ENCODE measurements at places on chromosomes 1 and 21. TPM values are rescaled to one million over a fixed set of nuclear protein-coding genes. Genes with fewer than 3 reads are reported as not detected.
A peak's percentile ranks its signal among the peaks of the same experiment; 100 is the strongest.

- H3K27ac ChIP-seq = no peak overlapping the region
- no peaks in the 10 kb centered on the region for H3K4me1 ChIP-seq
- peaks cover 86% of the 10 kb centered on the region for H3K36me3 ChIP-seq
- no peak for DNase-seq
These were observed 88.9 kb downstream of the UBR4 start for GRCh38 chr1:19121192-19121591.

DNA sequence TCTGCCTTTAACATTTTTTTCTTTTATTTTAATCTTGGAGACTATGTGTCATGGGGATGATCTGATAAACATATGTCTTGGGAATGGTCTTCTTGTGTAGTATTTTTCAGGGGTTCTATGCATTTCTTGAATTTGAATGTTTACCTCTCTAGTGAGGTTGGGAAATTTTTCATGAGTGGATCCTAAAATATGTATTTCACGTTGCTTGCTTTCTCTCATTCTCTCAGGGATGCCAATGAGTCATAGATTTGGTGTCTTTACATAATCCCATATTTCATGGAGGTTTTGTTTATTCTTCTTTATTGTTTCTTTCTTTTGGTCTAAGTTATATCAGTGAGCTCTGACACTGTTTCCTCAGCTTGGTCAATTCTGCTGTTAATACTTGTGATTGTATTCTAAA, 1237.2 kb downstream of the PLA2G4A start:
- no peaks in the 10 kb centered on the region for H3K4me1 ChIP-seq
- H3K27me3 ChIP-seq = no peaks in the 10 kb centered on the region
- DNase-seq = peak; percentile 74
- no peak overlapping the region for H3K4me3 ChIP-seq
- H3K27ac ChIP-seq = no peak overlapping the region

GRCh38 chr1:202085682-202086373, 36.9 kb upstream of the GPR37L1 start:
- no peak overlapping the region for H3K4me3 ChIP-seq
- no peak overlapping the region for H3K27ac ChIP-seq
- DNase-seq = peak; percentile 35
- peaks cover 18% of the 10 kb centered on the region for H3K27me3 ChIP-seq
- no peaks in the 10 kb centered on the region for H3K36me3 ChIP-seq

GRCh38 chr1:225539575-225539974, 111.7 kb upstream of the LBR start:
- no peak for DNase-seq
- H3K4me3 ChIP-seq = no peak overlapping the region
- no peaks in the 10 kb centered on the region for H3K36me3 ChIP-seq
- no peaks in the 10 kb centered on the region for H3K27me3 ChIP-seq

GRCh38 chr1:229204921-229205777, 65.8 kb upstream of the RAB4A start:
- peaks cover 24% of the 10 kb centered on the region for H3K4me1 ChIP-seq
- H3K27ac ChIP-seq = peak overlapping the region; percentile 59
- no peak overlapping the region for H3K4me3 ChIP-seq
- H3K36me3 ChIP-seq = no peaks in the 10 kb centered on the region
- DNase-seq = peak; percentile 82

DNA sequence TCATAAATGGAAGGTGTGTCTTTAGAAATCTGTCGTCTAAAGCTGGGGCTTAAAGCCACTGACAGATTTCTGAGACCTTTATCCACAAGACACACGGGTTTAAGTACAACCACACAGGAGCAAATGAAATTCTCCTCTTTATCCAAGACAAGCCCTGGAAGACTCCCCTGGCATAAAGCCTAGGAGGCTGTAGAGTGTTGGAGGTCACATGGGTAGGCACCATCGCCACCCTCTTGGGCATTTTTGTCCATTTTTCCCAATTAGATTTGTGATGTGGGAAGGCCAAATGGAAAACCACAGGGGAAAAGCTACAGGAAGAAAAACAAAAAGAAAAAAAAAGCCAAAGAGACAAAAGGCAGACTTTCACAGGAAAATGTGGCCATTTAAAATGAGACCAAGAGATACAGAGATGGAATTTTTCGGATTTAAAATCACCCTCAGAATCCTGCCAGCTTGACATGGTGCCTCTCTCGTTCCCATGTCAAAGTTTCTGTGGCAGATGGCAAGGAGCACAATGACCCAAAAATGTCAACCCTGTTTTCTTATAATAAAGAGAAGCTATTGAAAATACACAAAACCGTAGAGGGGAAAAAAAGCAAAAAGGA, 91.9 kb downstream of the PLD5 start:
- H3K27me3 ChIP-seq = no peaks in the 10 kb centered on the region
- H3K4me1 ChIP-seq = no peaks in the 10 kb centered on the region
- H3K27ac ChIP-seq = no peak overlapping the region
- no peaks in the 10 kb centered on the region for H3K36me3 ChIP-seq
- no peak for DNase-seq

The IRF6 gene
- 2.9 TPM for total RNA-seq

GRCh38 chr1:117636637-117637425, 31.0 kb downstream of the TENT5C start:
- H3K4me1 ChIP-seq = peaks cover 2% of the 10 kb centered on the region
- H3K36me3 ChIP-seq = no peaks in the 10 kb centered on the region
- H3K27ac ChIP-seq = no peak overlapping the region
- no peaks in the 10 kb centered on the region for H3K27me3 ChIP-seq

GRCh38 chr1:222286011-222286410, 261.9 kb downstream of the HHIPL2 start:
- no peaks in the 10 kb centered on the region for H3K36me3 ChIP-seq
- peaks cover 19% of the 10 kb centered on the region for H3K4me1 ChIP-seq
- no peak overlapping the region for H3K4me3 ChIP-seq
- no peaks in the 10 kb centered on the region for H3K27me3 ChIP-seq

GRCh38 chr1:22317231-22317919, 134.3 kb upstream of the ZBTB40 start:
- H3K4me3 ChIP-seq = no peak overlapping the region
- H3K4me1 ChIP-seq = no peaks in the 10 kb centered on the region
- no peaks in the 10 kb centered on the region for H3K36me3 ChIP-seq
- DNase-seq = no peak
- peaks cover 65% of the 10 kb centered on the region for H3K27me3 ChIP-seq

The KRTAP19-5 gene
- total RNA-seq = not detected

GRCh38 chr1:76433526-76433925, 359.0 kb downstream of the ST6GALNAC3 start:
- H3K27ac ChIP-seq = no peak overlapping the region
- H3K4me3 ChIP-seq = no peak overlapping the region
- H3K4me1 ChIP-seq = no peaks in the 10 kb centered on the region
- no peaks in the 10 kb centered on the region for H3K36me3 ChIP-seq

- H3K36me3 ChIP-seq = no peaks in the 10 kb centered on the region
- no peak overlapping the region for H3K4me3 ChIP-seq
- DNase-seq = no peak
- H3K27ac ChIP-seq = no peak overlapping the region
- peaks cover 9% of the 10 kb centered on the region for H3K27me3 ChIP-seq
These were observed 83.4 kb downstream of the SNRPE start for GRCh38 chr1:203944651-203945404.

The OPTC gene
- total RNA-seq = not detected

- H3K27me3 ChIP-seq = no peaks in the 10 kb centered on the region
- H3K4me1 ChIP-seq = peaks cover 5% of the 10 kb centered on the region
- no peak for DNase-seq
- H3K27ac ChIP-seq = no peak overlapping the region
- H3K4me3 ChIP-seq = no peak overlapping the region
- H3K36me3 ChIP-seq = peaks cover 17% of the 10 kb centered on the region
These were observed 94.0 kb downstream of the LACTBL1 start for GRCh38 chr1:22878626-22879025.

The TAL1 gene
- total RNA-seq = not detected

GRCh38 chr1:245894843-245895242, 612.2 kb downstream of the SMYD3 start:
- DNase-seq = no peak
- peaks cover 7% of the 10 kb centered on the region for H3K4me1 ChIP-seq
- H3K36me3 ChIP-seq = 0 out of 2 replicates have a peak, but pooled peaks cover 2% of the 10 kb centered on the region
- no peak overlapping the region for H3K4me3 ChIP-seq
- no peaks in the 10 kb centered on the region for H3K27me3 ChIP-seq

The SPATA21 gene
- not detected for total RNA-seq
